ENCODE measurements at places on chromosomes 4 and X.
A peak's percentile ranks its signal among the peaks of the same experiment; 100 is the strongest.

- DNase-seq: no peak
Measured at GRCh38 chr4:150381609-150382008, 200.3 kb upstream of the MAB21L2 start.

- DNase-seq: no peak
Measured at GRCh38 chr4:139908636-139909437, 243.2 kb downstream of the MGST2 start.

DNA sequence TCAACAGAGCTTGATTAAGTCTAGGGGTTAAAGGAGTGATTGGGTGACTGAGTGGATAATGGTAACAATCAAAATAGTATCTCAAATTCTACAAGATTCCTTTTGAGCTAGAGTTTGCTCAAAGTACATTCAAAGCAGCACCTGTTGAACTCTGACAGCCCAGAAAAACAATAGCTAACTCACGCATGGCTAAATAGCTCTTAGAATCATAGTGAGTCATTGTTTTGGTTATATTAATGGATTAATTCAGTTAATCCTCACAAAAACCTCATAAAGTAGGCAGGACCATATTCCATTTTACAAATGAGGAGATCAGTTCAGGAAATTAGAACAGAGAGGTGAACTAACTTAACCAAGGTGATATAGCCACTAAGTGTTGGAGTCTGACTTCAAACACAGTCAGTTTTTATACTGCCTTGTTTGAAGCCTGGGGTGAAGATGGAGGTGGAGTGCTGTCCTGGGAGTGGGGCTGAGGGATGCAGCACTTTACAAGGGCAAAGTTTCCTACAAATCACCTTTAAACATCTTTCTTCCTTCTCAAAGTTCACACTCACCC, 35.9 kb upstream of the PPM1K start:
- no peak for DNase-seq

DNA sequence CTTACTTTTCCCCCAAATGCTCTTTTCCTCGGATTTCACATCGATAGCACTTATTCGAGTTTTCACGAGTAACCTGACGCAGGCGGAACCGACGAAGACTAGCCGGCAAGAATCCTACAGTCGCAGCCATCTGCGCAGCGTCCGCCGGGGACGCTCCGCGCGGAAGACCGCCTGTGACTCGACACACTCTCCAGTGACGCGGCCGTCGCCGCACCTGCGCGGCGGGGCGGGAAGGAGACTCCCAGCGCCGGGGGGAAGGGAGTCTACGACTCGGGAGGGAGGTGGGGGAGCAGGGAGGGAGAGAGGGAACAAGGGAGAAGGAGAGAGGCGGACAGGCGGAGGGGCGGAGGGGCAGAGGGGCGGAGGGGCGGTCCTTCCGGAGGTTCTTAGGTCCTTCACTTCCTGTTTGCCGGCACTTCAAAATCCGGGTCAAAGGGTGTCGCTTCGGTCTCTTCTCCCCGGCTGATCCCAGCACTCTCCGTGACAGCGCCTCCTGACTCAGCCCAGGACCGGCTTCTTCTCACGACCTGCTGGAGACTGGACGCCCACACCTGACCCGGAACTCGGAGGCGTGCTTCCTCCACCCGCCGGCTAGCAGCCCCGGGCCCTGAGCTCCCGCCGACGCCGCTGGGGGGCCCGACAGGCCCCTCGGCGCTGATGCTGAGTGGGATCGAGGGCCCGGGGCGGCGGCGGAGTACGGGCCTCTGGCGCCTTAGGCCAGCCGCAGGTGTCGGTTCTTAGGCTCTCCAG, at the start of gene USP38:
USP38 (plus strand) TSS at position 415 of the 750 bp plus-strand sequence. CDS start 534 bp downstream, outside the sequence.
- peak; percentile 74 for DNase-seq

- no peak for DNase-seq
Measured at GRCh38 chr4:182895791-182896292, 21.3 kb downstream of the DCTD start.

DNA sequence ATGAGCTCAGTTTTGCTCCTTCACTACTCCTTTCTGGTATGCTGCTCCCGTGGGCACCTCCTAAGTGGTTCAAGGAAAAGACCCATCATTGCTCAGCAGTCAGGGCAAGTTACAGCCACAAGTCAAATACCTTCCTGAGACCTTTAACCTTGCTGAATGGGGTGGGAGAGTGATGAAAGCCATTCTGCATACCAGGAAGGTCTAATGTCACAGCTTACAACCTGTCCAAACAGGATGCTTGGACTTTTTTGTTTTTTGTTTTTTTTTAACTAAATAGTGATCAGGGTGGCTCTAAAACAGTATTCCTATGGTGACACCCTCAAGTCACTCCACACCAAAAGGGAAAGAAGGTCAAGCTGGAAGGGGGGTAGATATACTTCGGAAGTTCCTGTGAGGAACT, 93.1 kb downstream of the GPC3 start:
- no peak for DNase-seq

DNA sequence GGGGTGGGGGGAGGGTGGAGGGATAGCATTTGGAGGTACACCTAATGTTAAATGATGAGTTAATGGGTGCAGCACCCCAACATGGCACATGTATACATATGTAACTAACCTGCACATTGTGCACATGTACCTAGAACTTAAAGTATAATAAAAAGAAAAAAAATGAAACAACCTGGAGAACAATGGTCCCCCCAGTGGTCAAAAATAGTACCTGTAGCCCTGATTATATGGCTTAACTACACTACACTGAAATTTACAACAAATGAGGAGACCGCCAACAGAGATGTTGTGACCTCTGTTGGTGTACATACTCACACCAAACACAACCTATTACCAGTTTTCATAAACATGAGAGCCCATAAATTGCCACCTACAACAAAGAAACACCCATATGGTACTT, 7.3 kb upstream of the MAGEE1 start:
- no peak for DNase-seq

DNA sequence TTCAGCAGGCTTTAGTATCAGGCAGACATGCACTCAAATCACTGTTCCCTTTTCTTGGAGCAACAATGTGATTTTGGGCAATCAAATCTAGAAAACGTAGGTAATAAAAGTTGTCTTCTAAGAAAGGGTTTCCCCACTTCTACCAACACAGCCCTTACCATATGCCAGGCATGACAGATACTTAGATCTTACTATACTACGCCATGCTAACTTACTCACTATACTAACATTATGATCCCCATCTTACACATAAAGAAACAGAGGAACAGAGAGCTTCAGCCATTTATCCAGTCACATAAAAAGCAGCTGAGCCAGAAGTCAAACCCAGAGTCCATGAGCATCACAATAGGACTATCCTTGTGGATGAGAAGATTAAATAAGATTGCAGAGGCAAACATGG, 9.2 kb downstream of the TXK start:
- no peak for DNase-seq

GRCh38 chr4:48748949-48749596, 31.0 kb downstream of the FRYL start:
- DNase-seq: no peak

DNA sequence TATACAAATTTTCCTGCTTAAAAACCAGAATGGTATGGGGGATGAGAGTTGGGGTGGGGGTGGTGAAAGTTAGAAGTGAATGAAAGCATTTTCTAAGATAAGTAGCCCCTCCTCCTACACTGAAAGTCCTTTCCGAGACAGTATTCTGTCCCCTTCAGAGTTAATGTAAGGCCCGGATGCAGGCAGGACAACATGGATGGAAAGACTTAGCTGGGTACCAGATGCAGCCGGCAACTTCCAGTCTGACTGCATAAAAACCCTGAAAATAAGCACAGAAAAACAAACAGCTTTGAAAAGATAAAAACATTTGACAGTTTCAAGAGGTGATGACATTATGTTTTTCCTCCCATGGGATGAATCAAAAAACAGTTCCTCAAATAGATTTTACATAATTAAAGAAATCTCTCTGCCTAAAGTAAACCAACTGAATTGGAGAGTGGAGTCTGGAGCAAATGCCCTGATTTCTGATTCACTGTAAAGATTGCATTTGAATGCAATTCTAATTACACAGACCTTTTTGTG, 196.3 kb downstream of the GPAT3 start:
- DNase-seq: no peak

DNA sequence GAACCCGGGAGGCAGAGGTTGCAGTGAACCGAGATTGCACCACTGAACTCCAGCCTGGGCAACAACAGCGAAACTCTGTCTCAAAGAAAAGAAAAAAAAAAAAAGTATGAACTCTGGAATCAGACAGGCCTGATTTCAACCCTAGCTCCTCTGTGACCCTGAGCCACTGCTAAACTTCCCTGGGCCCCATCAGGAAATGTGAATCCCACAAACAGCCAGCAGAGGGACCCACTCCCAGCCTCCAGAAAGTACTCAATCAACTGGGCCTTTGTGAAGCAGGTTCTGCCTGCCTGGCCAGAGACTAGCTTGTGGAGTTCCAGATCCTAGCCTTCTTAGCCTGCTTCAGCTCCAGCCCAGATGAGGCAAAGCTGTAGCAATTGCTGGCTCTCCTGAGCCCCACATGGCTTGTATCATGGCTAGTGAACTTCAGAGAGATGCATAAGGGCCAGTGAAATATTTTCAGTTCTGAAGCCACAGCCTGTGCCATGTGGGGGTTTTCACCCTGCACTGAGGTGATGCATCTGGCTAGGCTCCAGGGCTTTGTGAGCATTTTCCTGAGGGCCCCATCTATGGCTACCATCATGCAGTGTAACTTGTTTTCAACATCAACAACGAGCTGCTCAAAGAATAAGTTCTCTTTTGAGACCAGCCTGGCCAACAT, 7.2 kb upstream of the IDS start:
- no peak for DNase-seq

DNA sequence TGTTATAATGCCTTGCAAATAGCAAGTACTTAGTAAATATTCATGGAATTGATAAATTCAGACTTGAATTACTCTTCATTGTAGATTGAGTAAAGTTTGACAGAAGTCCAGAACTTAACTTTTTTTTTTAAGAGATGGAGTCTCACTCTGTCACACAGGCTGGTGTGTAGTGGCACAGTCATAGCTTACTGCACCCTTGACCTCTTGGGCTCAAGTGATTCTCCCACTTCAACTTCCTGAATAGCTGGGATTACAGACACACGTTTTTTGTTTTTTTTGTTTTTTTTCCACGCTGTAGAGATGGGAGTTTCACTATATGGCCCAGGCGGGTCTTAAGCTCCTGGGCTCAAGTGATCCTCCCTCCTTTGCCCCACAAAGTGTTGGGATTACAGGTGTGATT, 32.1 kb downstream of the UBE2K start:
- no peak for DNase-seq

- no peak for DNase-seq
Measured at GRCh38 chrX:40976981-40977380, 108.3 kb upstream of the USP9X start.

DNA sequence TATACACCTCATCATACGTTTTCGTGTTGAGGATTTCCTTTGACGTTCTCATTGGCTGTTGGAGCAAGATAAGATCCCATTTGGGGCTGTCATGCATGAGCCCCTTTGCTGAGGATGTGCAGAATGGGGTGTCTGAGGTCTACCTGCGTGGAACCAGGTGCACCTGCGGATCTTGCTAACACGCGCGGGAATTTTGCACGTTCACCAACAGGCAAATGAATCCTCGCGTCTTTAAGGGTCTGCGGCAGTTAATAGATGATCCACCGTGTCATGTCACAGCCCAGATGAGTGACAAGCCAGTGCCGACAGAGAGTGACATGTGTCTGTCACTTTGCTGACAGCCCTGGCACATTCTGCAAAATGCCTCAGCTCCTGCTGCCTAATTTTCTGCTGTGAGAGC, 56.3 kb upstream of the SHOX start:
- no peak for DNase-seq

GRCh38 chr4:5747738-5748375, 36.9 kb downstream of the EVC start:
- peak; percentile 84 for DNase-seq

DNA sequence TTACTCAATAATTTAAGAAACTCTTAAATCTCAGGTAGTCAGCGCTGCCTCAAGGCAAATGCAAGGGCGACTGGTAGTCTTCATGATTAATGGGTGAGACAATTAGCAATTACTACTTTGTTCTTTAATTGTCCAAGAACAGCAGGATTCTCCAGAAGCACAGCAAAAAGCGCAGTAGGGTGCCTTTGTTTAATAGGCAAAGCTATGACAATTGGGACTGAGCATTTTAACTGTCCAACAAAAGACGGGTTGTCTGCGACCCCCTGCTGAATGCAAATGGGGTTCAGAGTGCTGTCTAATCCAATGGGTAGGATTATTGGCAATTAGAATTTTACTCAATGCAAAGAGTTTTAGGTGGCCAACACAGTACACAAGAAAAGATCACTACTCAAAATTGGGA, 286.1 kb downstream of the CHIC1 start:
- DNase-seq: no peak

- no peak for DNase-seq
Measured at GRCh38 chr4:74794382-74795010, at the start of gene BTC. Gene BTC (minus strand): TSS chr4:74794523. CDS start chr4:74794325, 198 bp downstream.

DNA sequence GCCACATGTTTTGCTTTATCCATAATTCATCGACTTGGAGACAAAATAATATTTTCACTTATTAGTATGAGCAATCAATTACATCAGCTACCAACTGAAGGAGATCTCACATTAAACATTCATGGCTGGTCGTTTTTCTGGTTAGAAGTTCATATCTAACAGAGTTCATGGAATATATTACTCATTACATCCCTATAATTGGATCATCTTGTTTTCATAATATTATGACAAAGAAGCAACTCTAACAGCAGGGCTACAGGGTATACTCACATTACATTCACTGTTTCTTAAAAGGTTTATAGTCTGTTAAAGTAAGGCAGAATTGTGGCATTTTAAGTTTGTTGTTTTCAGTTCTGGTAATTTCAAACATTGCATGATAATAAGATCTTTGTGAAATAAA, 33.0 kb downstream of the GSTCD start:
- DNase-seq: no peak

- DNase-seq: no peak
Measured at GRCh38 chr4:14180983-14181601, 553.6 kb upstream of the BOD1L1 start.

- DNase-seq: no peak
Measured at GRCh38 chrX:48833542-48834138, 1.8 kb downstream of the PCSK1N start.

DNA sequence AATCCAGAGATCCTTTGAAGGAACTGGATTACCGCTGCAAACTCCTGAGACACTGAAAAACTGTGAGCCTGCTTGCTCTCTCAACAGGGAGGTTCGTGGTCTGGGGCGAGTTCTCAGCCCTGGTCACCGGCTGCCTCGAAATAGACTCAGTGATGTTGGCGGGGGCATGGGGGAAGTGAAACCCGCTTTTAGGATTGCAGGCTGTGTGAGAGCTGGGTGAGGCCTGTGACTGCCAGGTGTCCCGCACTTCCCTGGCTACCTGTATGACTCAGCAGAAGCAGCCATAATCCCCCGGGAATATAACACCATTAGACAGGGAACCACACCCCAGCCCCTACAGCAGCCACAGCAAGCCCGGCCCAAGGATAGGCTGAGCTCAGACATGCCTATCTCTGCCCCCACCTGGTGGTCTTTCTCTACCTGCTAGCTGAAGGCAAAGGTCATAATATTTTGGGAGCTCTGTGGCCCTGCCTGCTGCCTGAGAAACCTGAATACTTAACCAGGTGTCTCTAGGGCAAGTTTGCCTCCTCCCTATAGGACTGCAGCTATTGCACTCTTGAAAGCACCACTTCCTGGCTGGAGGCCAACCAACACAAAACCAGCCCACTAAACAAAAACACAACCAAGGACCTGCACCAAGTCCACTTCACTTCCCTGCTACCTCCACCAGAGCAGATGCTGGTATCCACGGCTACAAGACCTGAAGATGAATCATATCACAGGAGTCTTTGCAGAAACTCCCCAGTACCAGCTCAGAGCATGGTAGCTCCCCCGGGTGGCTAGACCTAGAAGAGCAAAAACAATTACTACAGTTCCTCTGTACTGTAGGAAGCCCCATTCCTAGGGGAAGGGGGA, 202.0 kb downstream of the RRAGB start:
- DNase-seq: no peak
